ENCODE measurements at places on chromosomes 11 and 22.

- no peak for DNase-seq
Observed at GRCh38 chr11:67179892-67180490, 60.9 kb downstream of the KDM2A start.

DNA sequence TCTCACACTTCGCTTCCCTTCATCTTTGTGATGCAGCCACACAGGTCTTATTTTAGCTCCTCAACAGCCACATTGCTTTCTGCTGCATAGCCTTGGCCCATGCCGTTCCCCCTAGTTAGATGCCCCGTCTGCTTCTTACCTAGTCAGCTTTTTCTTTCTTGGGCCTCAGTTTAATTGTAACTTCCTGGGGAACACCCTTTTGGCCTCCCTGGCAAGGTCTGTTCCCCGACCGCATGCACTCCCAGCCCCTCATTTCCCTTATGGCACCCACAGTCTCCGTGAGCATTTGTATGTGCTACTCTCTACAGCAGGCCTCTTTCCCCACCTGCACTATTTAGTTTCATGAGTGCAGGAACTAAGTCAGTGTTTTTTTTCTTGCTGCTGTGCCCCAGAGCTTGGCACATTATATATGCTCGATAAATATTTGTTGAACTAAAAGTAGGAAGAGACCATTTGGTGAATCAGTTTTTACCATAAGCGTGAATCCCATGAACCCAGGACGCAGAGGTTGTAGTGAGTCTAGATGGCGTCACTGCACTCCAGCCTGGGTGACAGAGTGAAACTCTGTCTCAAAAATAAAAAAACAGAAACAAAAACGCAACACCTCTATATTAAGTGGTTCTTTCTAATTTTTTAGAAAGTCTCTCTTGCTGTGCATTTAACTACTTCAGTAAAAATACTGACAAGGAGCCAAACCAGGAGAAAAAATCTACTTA is 38.5 kb downstream of the TNRC6B start:
- no peak for DNase-seq

DNA sequence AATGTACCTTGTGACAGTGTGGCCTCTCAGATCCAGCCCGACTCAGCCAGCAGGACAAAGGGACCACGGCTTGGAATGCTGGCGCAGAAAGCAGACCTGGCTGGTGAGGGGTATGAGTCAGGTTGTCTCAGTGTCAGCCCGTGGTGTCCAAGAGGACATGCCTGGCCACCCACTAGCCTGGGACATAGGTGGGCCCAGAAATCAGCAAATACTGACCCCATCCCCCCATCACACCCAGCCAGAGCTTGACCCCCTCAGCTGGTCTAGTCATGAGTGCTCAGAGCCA is 4.5 kb downstream of the BANF1 start:
- DNase-seq, result no peak

- no peak for DNase-seq
Observed at GRCh38 chr11:134358856-134359490, 27.2 kb downstream of the GLB1L2 start.

- DNase-seq, result no peak
Observed at GRCh38 chr11:117011541-117011898, 86.7 kb downstream of the SIK3 start.

- DNase-seq, result no peak
Observed at GRCh38 chr11:119618208-119618909, 110.6 kb downstream of the NECTIN1 start.

DNA sequence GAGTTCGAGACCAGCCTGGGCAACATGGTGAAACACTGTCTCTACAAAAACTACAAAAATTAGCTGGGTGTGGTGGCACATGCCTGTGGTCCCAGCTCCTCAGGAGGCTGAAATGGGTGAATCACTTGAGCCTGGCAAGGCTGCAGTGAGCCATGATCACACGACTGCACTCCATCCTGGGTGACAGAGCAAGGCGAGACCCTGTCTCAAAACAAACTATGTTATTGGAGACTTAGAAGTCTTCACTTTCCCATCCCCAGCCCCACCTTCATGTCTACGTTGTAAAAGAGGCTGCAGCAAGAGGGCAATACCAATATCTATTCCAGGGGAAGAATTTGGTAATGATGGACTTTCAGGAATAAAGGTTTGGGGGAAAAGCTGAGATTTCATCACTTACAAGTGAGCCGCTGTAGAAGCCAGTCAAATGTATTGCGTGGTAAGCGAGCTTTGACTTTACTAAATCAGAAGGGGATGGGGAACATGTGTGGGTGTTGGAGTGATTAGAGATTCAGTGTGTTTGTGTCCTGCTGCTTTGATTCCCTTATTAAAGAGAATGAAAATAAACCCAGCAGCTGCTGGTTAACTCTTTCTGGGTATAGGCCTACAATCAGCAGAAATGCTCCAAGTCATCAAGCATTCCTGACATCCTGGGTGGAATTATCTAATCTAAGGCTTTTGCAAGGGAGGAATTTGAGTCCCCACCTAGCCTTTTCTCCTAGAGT is 53.7 kb downstream of the UBASH3B start:
- DNase-seq, result no peak

- DNase-seq, result no peak
Observed at GRCh38 chr11:1776331-1776851, 12.7 kb upstream of the CTSD start.

GRCh38 chr22:17079572-17079971 is 5.2 kb upstream of the IL17RA start:
- no peak for DNase-seq

- DNase-seq, result no peak
Observed at GRCh38 chr11:33842236-33842915, 49.5 kb downstream of the LMO2 start.

DNA sequence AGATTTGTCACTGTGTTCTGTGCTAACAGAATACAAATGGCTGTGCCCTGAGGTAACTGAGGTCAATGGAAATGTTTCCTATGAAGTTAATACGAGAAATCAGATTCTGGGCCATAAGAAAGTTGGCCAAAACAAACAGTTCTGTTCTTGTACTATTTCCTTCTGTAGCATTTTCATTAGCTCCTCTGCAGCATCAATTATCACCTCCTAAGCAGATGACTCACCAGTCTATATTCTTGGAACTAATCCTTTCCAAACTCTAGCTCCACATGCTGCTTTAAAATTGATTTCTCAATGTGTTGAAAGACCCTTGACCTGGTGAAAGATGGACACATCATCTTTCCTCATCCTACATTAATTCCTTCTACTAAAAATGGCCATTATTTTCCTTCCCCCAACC is 736.0 kb downstream of the NELL1 start:
- DNase-seq, result no peak

DNA sequence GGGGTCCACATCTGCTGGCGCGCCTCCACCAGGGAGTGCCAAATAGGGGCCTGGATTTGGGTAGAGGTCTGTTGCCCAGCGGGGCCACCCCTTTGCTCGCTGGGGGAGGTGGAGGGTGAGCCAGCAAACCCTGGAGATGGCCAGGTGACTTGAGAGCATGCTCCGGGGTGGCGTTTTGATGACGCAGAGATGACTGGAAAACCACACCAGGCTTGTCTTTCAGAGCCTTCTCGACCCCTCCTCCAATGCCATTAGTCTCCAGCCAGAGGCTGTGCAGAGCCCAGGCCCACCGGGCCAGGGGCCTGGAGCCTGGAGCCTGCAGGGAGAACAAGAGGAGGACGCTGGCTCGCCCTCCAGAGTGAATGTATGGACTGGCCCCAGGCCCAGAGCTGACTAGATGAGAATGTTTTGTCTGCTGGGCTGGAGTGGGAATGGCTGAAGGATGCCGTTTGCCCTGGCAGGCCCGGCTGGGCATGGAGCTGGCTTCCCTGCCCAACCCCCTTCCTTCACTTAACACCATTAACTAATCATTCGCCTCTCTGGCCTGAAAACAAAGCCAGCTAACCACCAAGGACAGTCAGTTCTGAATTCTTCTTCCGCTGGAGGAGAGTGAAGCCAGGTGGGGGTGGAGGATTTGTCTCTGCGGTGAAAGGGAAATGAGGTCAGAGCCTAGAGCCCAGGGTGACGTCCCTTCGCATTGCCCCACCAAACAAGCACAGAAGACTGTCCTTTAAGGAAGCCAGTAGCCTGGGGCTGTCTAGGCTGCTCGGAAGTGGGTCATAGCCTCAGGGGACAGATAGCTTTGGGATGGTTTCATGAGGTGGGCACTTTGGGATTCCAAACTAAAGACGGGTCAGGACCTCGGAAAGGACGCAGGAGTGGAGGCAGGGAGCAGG is 1.6 kb upstream of the MCAM start:
- DNase-seq, result no peak

GRCh38 chr22:50260801-50261614 is 475 bp downstream of the MAPK12 start:
- no peak for DNase-seq

DNA sequence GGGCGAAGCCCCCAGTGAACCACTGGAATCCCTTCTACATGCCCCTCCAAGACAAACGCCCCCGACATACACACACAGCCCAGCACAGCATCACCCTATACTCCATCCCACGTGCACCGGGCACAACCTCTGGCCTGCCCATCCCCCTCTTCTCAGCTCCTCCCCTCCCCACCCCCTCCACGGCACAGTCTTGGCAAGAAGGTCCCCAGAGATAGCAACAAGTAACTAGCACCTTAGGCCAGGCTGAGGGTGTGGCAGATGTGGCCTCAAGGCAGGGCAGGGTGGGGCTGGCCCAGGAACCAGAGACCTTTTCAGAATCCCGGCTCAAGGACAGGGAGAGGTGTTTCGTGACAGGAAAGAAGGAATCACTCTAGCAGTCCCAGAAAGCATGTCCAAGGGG is 54.3 kb downstream of the CYTH4 start:
- DNase-seq, result no peak

GRCh38 chr11:2345050-2345449 is 32.1 kb upstream of the CD81 start:
- DNase-seq, result no peak

- no peak for DNase-seq
Observed at GRCh38 chr11:77647654-77648305, 10.2 kb upstream of the CLNS1A start.

- DNase-seq, result no peak
Observed at GRCh38 chr11:439315-440064, 2.3 kb downstream of the ANO9 start.

DNA sequence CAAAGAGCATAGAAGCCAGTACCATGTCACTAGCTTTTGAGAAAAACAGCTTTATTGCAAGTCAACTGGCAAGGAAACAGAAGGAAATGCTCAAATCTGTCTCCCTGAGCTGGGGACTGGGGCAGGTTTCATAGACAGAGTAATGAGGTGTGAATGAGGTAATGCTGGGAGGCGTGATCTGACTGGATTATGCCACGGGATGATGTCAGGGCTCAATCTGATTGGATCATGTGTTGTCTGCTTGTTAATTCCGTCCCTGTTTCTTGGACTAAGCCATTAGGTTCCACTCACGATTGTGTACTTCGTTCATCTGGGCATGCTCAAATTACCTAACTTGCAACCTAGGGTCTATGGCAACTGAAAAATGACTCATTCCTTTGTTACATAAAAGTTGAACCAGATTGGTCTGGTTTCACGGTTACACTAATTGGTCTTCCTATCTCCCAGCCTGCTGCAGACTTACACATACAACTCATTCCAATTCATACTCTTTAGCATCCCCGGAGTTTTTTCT is 20.2 kb upstream of the OR10A5 start:
- DNase-seq, result no peak

GRCh38 chr22:48357196-48357595 is 1470.5 kb downstream of the BRD1 start:
- DNase-seq, result no peak

GRCh38 chr11:15660496-15660895 is 545.8 kb downstream of the INSC start:
- DNase-seq, result no peak

DNA sequence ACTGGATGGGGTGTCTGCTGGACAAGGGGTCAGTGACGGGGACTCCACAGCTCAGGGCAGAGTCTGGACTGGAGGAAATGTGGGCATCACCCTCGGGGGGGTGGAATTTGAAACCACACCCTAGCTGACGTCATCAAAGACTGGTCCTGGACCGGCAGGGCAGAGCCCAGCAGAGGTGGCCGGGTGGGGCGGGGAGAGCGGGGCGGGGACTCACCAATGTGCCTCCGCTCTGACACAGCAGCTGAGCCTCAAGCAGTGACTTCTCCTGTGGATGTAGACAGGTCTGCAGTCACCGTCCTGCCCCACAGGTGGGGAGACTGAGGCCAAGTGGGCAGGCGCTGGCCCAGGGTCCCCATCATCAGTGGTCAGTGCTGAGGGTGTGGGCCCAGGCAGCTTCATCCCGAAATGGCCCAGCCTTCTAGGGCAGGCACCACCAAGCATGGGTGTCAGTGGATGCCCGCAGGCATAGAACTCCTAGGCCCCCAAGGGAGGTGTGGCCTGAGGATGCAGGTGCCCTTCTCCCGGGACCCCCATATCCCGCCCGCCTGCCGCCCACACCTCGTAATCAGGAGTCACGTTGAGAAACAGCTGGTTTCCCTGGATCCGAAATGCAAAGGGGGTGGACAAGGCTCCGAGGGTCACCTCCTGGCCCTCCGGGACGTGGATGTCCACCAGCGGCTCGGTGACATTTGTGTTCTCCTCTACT is 603 bp downstream of the CDHR5 start:
- DNase-seq, result no peak

DNA sequence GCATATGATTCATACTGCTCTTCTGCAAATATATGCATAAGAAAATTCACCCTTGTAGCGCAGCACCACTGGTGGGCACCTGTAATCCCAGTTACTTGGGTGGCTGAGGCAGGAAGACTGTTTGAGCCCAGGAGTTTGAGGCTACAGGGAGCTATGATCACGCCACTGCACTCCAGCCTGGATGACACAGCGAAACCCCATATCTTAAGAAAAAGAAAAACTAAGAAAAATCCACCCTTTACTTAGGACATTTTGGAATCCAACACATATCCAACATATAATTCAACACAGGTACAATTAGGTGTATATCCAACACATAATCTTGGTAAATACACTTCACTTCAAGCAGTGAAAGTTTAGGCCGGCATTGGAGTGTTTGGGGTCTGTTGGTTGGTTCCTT is 255.5 kb upstream of the PITPNB start:
- DNase-seq, result no peak

DNA sequence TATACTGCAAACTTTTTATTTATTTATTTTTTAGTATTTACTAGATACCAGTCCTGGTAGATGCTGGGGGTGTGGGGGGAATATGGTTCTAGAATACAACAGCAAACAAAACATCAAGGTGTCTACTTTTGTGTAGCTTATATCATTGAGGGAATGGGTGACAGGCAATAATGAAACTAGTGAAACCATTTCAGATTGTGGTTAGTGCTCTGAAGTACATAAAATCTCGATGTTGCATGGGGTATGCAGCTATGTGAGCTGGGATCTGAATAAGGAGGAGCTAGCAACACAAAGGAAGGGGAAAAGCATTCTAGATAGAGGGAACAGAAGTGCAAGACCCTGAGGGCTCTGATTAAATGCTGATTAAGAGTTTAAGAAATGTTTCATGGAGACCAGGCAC is 103.5 kb downstream of the WT1 start:
- no peak for DNase-seq

DNA sequence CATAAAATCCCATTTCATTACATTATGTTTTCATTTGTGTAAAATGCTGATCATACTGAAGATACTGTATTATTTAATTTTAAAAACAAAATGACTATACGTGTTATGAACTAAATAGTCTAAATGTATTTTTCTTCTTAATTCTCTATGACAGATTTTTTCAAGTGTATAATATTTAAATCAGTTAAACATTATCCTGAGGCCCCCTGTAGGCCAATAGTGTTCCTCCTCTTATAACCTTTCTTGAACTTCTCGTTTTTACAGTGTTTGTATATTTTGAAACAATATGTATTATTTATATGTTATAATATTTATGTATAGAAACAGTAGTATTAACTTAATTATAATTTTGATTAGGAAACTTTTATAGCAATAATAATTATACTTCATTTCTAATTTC is 151.1 kb upstream of the CHORDC1 start:
- DNase-seq, result no peak

All from GM18507 (cell line).